ENCODE measurements at places on chromosomes 4 and X.

DNA sequence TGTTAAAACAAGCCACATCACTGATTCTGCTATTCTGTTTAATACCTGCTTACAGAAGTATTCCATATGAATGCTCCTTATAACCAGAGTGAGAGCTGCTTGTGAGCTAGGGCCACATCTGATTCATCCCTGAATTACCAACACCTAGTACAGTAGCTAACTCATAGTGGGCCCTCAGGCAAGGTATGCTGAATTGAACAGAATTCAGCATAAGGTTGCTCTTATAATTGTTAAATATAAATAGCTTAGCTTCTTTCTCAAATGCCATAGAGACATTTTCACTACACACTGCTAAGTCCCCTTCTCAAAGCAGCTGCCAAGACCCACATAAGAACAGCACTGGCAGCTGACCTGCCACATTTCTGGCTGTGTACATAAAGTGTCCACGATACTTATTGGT lies 27.0 kb upstream of the MCF2 start:
- DNase-seq = no peak

DNA sequence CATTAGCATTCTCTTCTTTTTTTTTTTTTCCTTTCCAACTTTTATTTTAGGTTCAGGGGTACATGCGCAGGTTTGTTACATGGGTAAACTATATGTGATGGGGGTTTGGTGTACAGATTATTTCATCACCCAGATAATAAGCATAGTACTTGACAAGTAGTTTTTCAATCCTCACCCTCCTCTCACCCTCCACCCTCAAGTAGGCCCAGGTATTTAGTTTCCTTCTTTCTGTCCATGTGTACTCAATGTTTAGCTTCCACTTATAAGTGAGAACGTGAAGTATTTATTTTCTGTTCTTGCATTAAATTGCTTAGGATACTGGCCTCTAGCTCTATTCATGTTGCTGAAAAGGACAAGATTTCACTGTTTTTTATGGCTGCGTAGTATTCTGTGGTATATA lies 140.8 kb upstream of the PGRMC2 start:
- no peak for DNase-seq

DNA sequence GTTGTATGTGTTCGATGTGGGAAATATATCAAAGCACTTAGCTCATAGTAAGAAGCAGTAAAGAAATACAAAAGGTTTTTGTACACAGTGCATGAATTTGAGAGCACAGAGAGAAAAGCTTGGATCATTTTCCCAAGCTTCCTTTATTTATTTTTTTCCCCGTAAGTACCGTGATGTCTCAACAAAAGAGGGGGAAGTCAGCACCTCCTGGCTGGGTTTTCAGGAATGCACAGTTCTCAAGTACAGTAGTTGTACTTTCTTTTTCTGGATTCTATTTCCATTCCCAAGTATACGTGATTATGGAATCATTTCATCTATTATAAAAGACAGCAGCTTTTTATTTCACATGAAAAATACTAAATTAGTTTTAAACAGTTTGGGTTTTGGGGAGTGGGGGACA lies 171.5 kb upstream of the EDNRA start:
- DNase-seq = no peak

- DNase-seq = no peak
Measured at GRCh38 chrX:119708936-119709335, 16.0 kb upstream of the SEPTIN6 start.

- no peak for DNase-seq
Measured at GRCh38 chr4:60216752-60217151, 983.4 kb upstream of the ADGRL3 start.

GRCh38 chr4:184189966-184190365 lies 27.7 kb downstream of the ENPP6 start:
- DNase-seq = no peak

GRCh38 chr4:25112366-25112994 lies 47.8 kb downstream of the SEPSECS start:
- DNase-seq = no peak

DNA sequence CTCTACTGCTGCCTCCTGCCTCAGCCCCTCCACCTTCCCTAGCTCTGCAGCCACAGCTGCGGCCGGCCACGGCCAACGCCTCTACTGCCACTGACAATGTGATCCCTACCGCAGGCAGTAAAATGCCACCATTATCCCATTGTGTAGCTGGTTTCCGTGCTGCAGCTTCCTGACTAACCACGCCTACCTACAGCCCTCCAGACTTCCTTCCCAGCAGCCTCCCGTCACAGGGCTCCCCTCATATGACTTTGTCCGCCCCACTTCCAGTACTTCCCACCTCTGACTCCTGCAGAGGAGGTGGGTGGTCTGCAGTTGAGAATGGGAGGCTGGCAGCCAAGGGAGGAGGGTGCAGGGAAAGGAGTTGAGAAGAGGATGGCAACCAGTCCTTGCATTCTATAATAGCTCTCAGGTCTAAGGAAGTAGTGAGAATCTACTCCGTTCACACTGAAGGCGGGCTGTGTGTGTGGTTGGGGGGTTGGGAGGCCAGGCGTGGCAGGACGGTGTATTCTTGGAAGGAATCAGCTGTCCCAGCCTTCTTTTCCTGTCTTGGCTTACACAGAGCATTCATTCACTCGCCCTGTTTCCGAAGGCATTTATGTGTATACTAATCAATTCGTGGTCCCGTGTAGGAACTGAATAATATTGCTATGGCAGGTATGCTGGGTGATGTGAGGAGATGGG lies 33.1 kb upstream of the USP51 start:
- DNase-seq = no peak

GRCh38 chr4:101033986-101034385 lies 313.3 kb downstream of the PPP3CA start:
- no peak for DNase-seq

- no peak for DNase-seq
Measured at GRCh38 chr4:73414936-73415271, 10.8 kb downstream of the ALB start.

DNA sequence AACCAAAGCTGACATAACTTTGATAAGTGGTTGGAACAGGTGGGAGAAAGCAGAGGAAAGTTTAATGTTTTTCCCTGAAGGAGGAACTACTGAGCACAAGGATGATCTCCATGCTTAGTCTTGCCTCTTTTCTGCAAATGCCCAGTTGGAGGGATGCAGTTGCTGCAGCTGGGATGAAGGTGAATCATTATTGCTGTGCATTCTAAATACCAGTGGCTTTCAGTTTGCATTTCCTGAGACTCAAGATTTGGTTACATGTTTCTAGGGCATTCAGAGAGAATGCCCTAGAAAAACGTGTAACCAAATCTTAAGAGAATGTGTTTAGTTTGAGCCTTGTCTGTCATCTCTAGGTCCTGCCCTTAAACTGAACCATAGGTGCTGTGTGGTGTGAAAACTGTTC lies 42.2 kb downstream of the METTL14 start:
- no peak for DNase-seq

GRCh38 chrX:101265869-101266428 lies 25.2 kb downstream of the TAF7L start:
- no peak for DNase-seq

GRCh38 chr4:169571435-169571834 lies 40.9 kb downstream of the NEK1 start:
- DNase-seq = no peak

DNA sequence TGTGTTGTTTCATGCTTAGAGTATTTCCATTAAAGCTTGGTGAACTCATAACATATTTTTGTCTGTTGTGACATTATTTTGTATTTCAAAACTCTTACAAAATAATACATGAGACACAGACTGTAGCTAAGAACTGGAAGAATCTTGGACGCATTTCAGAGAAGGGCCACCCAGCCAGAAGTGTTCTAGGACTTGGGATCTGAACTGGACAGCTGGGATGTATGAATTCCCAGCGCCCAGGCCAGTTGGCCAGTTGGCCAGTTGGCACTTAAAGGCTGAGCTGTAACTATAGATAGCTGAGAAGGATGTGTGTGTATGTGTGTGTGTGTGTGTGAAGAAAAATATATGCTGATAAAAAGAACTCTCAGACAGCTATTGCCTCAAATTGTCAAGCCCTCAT lies 193.4 kb upstream of the GPR101 start:
- no peak for DNase-seq

DNA sequence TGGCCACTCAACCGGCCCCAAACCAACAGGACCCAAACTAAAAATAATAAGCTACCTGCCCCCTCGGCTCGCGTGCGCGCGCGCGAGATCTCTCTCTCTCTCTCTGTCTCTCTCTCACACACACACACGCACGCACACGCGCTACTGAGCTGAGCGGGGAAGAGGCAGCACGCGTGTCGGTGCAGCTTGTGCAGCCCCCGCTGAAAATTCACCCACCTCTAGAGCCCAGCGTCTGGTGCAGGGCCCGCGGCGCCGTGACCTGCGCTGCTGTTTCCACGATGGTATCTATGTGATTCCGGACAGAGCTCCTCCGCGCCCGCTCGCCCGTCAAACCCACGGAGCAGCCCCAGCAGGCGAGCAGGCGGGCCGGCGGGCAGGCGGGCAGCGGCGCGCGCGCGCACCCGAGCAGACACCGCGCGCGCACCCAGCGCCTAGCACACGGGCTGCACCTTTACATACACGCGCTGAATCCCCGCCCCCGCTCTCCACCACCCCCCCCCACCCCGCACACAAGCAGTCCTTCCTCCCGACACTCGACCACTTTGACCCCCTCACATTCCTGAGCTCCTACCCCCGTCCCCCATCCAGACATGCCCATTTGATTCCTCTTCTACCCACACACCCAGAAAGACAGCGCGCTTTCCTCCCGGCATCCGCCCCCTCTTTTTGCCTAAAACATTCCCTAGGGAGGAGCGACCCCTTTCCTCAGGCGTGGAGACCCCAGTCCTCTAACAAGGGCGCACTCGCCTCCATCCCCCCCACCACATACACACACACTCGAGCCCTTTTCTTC lies 1.0 kb downstream of the SLITRK4 start:
- no peak for DNase-seq

- DNase-seq = no peak
Measured at GRCh38 chr4:26179316-26179760, 141.5 kb upstream of the RBPJ start.

DNA sequence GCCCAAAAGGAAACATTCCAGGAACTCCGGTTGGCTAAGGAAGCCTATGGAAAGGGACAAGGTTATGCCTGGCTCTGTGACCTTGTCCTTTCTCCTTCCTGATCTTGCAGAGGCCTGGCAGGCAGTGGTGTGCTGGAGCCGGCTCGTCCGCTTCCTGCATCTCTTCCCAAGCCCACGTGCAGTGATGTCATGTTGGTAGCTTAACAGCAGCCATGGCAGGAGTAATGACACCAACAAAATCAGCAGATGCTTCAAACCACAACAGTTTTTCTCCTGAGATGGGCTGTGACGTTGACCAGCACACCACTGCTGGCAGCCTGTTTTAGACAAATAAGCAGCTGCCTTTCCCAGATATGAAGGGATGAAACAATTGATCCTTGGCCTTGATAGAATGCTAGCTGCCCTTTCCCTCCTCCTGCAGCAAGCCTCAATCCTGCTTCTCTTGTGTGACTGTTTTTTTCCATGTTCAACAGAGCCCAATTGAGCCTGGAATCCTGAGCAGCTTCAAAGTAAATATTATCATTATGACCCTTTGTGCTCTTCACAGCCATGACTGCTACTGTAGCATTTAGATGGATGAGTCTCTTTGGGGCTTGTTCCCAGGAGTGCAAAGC lies 23.4 kb downstream of the SEPTIN6 start:
- no peak for DNase-seq

- no peak for DNase-seq
Measured at GRCh38 chr4:186701788-186702187, 21.9 kb downstream of the FAT1 start.

GRCh38 chr4:145799223-145799622 lies 119.3 kb downstream of the C4orf51 start:
- DNase-seq = no peak

- DNase-seq = no peak
Measured at GRCh38 chr4:109764376-109764775, 34.5 kb upstream of the PLA2G12A start.

GRCh38 chr4:182242787-182243186 lies 415 bp upstream of the TENM3 start:
- DNase-seq = no peak

DNA sequence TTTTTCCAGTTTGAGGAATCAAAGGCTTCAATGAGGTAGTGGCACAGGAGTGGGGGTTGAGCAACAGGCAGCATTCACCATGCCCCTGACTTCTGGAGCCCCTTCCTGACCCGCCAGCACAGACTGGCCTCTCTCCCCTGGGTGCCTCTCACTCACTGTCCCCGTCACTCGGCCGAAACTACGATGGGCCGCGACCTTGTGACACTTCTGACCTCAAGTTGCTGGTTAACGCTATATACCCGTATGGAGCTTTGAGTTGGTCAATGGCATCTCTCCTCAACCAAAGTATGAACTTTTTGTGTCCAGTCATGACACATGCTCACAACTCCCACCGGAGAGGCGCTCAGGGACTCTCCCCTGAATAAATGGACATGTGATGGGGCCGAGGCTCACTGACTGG lies 72.1 kb downstream of the IRF2 start:
- DNase-seq = no peak

DNA sequence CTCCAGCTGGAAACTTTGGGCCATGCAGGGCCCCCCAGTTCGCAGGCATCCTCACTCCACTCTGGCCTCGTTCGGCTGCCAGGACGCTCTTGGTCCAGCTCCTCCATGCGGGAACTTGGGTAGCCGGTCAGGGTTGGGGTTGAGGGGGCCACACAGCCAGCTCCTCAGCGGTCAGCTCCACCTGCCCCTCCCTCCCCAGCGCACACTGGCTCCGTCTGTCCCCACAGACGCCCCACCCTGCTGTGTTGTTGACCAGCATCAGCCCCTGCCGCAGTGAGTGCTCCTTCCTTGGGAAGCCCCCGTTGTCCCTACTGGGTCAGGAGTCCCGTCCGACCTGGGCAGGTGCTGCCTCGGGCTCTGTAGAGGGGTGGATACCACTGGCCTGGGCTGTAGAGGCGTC lies 5.8 kb downstream of the FGFRL1 start:
- no peak for DNase-seq

DNA sequence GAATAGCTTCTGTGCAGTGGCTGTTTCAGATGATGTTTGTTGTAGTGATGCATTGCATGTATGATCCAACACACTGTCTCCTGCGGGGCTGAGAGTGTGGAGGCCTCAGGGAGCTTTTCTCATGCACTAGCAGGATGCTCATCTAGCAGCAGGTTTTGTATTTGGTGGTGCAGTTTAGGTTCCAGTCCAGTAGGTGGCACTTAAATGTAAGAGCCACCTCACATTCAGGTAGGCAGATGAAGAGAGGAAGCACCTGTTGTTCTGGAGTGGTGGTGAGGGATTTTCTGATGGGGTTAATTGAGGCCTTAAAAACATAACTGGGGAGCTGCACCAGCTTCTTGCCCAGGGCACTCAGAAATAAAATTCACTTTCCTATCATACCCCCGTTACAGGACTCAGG lies 300.9 kb downstream of the SPIN4 start:
- DNase-seq = no peak

- DNase-seq = no peak
Measured at GRCh38 chr4:126564283-126564854, 1068.4 kb upstream of the INTU start.
